Dermis blood vessel endothelial cell (primary cell): ENCODE measurements at places on chromosomes 13 and 19. TPM values are rescaled to one million over a fixed set of nuclear protein-coding genes. Genes with fewer than 3 reads are reported as not detected.

DNA sequence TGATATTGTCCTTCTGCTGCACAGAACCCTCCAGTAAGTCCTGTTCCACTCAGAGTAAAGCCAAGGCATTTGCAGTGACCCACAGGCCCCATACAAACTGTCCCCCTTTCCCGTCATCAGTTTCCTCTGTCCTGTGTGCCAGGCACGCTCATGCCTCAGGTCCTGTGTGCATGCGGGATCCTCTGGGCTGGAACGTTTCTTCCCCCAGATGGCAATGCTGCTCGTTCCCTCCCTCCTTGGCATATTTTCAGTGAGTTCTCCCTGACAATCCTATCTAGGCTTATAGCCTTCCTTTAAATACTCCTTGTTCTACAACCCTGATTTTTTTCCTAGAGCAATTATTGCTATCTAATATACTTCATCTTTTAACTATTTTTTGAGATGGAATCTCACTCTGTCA is 5.7 kb downstream of the OPA3 start:
- DNase-seq: no peak

GRCh38 chr13:113832205-113832604 is 31.7 kb downstream of the GAS6 start:
- no peak for DNase-seq

- DNase-seq: no peak
Measured at GRCh38 chr19:45243144-45243732, 2.0 kb downstream of the EXOC3L2 start.

DNA sequence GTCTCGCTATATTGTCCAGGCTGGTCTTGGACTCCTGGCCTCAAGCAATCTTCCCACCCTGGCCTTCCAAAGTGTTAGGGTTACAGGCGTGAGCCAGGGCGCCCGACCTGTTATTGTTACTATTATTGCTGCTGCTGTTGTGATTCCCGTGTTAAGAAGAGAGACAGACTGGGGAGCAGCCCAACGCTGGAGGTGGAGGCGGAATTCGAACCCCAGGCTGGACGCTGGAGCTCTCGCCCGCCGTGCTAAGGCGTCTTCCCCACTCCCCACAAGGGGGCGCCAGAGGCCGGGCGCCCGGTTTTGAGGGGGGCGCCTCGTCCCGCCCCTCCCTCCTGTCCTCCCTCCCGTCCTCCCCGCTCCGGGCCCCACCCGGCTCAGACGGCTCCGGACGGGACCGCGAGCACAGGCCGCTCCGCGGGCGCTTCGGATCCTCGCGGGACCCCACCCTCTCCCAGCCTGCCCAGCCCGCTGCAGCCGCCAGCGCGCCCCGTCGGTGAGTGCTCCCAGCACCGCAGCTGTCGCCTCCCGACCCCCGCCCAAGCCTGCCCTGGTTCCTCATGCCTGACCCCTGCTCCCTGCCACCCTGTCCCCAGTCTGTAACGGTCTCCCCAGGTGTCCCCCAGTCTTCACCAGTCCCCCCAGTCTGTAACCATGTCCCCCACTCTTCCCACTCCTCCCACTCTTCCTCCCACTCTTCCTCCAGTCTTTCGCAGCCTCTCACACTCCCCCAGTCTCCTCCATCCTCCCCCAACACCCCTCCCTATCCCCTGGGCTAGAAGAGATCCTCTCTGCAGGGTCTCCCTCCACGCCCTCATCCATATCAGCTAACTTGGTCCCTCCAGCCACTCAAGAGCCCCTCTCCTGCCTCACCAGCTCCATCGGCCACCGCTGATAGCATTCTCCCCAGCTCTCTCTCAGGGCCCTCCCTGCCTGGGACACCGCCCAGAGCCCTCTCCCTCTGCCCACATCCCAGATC is at the start of gene EHD2:
Gene EHD2, plus strand, starts transcription at position 377 of the 976 bp plus-strand sequence. CDS start 3,191 bp downstream, outside the sequence.
- peak; percentile 81 for DNase-seq

GRCh38 chr19:35455616-35456201 is 7.7 kb downstream of the FFAR2 start:
- DNase-seq: no peak

GRCh38 chr19:4326837-4327251 is 11.8 kb downstream of the STAP2 start:
- no peak for DNase-seq

GRCh38 chr13:113785051-113786010 is 26.3 kb downstream of the TMEM255B start:
- peak; percentile 88 for DNase-seq

- DNase-seq: no peak
Measured at GRCh38 chr19:49356382-49356781, 5.8 kb downstream of the TEAD2 start.

DNA sequence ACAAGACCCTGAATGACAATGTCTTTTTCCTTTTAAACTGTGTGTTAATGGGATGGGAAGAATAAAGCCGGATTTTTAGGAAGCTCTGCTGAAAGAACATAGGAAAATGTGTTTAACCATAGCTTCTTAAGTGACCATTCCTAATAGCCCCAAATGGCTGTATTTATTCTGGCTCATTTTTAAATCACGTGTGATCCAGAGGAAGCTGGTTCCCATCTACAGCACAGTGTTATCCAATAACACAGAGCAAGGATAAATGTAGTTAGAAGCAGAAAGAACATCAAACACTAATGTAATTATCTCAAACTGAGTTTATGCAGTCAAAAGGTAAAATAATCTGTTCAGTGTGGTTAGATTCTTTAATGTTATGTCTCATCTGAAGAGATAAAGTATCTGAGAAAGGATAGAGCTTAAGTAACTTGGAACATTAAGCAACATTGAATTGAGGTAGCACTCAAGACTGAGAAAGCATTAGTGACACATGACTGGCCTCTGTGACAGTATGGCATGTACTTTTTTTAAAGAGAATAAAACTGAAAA is 853.3 kb downstream of the GPC5 start:
- no peak for DNase-seq

- no peak for DNase-seq
Measured at GRCh38 chr13:67137044-67137735, 92.9 kb downstream of the PCDH9 start.

Gene ABHD17A
- 111 and 142 TPM in 2 replicates for total RNA-seq

Gene UNC13A
- total RNA-seq: under 0.01 and 0.09 TPM in 2 replicates

Gene CYP2F1
- not detected in 2 replicates for total RNA-seq

Gene KLK3
- not detected in 2 replicates for total RNA-seq

Gene LGALS7
- total RNA-seq: not detected in 2 replicates
